Spinal cord (tissue), 10 donors: ENCODE measurements at places on chromosomes 12 and 14. TPM values are rescaled to one million over a fixed set of nuclear protein-coding genes. Genes with fewer than 3 reads are reported as not detected.
A peak's percentile ranks its signal among the peaks of the same experiment; 100 is the strongest.

The OAS2 gene
- total RNA-seq: 9.3 TPM

The HIGD1C gene
- not detected for total RNA-seq

- no peak for DNase-seq
Observed at GRCh38 chr14:74459289-74459946, 33.4 kb upstream of the SYNDIG1L start.

DNA sequence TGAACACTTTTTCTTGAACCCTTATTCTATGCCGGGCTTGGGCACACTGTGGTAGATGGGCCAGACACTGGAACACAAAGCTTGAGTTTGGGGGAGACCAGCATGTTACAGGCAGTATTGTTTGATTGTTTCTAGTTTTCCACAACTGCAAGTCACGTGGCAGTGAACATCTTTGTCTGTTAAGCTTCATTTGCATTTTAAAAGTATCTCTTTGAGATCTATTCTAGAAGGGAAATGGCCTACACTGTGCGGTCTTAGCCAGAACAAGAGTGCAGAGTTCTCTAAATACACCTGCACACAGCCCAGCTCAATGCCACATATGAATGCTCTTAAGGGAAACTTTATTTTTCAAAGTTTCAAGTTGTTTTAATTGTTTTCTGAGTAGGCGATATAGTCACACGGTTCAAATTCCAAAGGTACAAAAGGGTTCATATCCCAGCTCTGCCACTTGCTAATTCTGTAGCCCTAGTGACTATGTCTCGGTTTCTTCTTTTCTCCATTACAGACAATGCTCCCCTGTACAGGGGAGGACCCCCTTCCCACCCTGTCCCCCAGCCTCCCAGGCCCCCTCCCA lies 24.9 kb downstream of the RIN3 start:
- no peak for DNase-seq

- DNase-seq: no peak
Observed at GRCh38 chr12:52119398-52120254, 40.1 kb downstream of the SMIM41 start.

The DTX3 gene
- total RNA-seq: 66.3 TPM

DNA sequence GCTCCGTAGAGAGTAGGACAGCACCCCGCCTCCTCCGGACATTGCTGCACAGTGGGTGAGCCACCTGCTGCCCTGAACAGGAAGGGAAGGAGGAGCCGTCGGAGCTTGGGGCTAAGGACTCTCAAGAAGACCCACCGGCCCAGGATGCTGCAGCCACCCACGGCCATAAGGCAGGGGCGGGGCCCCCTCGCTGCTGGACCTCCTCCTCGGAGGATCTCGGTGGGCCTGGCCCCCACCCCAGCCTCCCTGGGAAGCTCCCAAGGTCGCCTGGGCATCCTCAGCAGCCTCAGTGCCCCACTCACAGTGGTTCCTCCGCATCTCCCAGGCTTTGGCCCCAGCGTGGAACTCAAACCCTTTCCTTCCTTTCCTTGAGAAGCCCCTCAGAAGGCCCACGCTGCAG lies 68.6 kb upstream of the DIO3 start:
- no peak for DNase-seq

GRCh38 chr12:18749386-18749957 lies 11.6 kb downstream of the CAPZA3 start:
- DNase-seq: no peak

DNA sequence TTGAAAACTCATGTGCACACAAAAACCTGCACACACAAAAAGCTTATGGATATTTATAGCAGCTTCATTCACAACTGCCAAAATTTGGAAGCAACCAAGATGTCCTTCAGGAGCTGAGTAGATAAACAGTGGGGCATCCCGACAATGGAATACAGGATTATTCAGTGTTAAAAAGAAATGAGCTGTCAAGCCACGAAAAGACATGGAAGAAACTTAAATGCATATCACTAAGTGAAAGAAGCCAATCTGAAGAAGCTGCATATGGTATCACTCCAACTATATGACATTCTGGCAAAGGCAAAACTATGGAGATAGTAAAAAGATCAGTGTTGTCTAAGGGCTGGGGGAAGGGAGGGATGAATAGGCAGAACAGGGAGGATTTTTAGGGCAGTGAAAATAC lies 5.2 kb upstream of the TPCN1 start:
- no peak for DNase-seq

The PRH2 gene
- total RNA-seq: 0.88 TPM

- no peak for DNase-seq
Observed at GRCh38 chr12:72197790-72198189, 74.4 kb upstream of the TRHDE start.

DNA sequence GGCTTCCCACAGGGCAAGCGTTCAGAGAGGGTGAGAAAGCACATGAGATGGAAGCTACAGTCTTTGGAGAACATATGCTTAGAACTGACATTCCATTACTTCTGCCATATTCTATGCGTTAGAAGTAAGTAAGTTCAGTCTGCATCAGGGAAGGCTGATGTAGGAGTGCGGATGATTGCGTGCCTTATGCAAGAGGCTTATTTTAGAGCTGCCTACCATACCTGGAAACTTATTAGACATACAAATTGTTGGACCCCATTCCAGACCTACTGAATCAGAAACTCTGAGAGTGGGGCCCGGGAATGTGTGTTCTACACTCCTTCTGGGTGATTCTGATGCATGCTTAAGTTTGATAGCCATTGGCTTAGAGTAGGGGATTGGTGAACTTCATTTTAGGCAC lies 174.9 kb downstream of the KTN1 start:
- no peak for DNase-seq

The CDH24 gene
- total RNA-seq: 9.6 TPM

GRCh38 chr14:99478128-99478527 lies 2.5 kb downstream of the SETD3 start:
- no peak for DNase-seq

- DNase-seq: no peak
Observed at GRCh38 chr14:20976291-20976690, 13.5 kb upstream of the METTL17 start.

The LRIG3 gene
- 59.8 TPM for total RNA-seq

GRCh38 chr14:20630340-20631022 lies 11.0 kb downstream of the OR6S1 start:
- DNase-seq: peak; percentile 54

- peak; percentile 95 for DNase-seq
Observed at GRCh38 chr14:32201193-32201815, 541 bp upstream of the RNU6-7 start.

The PTPN21 gene
- total RNA-seq: 11.8 TPM

The OTX2 gene
- not detected for total RNA-seq

The AMDHD1 gene
- 0.69 TPM for total RNA-seq

DNA sequence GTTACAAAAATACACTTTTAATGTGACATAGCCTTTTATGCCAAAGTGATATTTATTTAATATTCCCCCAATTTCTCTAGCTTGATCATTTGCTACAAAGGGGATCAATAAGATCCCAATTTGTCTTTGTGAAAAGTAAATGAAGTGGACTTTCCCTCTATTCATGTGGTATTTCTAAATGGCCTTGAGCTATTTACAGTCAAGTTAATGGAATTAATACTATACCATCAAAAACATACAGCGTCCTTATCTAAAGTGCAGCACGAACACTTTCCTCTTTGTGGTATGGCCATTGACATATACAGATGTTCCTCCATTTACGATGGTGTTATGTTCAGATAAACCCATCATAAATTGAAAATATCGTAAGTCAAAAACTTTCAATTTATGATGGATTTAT lies 23.2 kb downstream of the CFL2 start:
- DNase-seq: no peak

The OR6C74 gene
- not detected for total RNA-seq

DNA sequence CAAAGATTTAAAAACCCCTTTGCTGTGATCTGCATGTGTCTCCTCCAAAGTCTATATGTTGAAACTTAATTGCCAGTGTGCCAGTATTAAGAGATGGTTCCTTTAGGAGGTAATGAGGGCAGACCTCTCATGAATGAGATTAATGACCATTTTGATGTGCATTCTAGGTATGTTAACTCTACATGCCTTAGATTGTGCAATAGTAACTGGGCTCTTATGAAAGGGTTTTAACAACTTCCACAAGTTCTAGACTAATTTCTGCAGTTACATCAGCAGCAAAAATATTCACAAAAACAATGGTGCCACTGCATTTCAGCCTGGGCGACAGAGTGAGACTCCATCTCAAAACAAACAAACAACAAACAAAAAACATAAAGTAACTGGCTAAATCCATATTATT lies 3.8 kb upstream of the TAS2R10 start:
- DNase-seq: no peak

GRCh38 chr12:48901278-48901677 lies 24.0 kb downstream of the FKBP11 start:
- no peak for DNase-seq

DNA sequence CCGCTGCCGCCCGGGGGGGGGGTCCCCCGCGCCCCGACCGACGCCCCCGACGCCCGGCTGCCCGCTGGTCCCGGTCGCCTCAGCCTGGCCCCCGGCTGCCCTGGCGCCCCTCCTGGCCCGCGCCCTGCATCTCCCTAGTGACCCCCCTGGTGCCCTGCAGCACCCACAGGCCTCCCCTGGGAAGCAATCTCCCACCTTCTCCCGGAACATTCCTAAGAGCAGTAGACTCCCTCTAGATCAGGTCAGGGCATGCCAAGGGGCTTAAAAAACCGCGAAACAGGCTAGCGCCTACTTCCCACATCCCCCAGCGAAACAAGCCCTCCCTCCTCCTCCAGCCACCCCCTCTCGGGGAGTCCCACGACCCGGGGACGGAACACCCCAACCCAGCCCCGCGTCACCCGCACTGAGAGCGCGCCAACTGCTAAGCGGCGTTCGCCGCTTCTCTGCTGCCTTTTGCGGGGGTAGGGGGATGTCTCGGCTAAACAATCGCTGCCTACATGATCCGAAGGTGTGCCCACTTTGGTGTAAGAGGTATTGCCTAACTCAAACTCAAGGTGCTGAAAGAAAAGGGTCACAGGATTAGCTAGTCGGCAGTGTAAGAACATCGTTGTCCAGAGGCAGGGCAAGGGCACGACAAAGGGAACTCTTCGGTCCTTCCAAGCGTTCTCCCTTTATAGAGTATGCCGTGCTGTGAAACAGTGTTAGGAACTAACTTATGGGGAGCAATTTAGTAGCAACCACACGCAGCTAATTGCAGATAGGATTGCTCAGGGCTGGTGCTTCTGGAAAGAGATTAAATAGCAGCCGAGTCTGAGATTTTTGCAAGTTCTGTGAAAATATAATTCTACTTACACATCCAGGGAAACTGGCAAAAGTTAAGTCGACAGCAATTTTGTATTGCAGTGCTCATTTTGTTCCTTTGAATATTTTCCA lies 619 bp upstream of the NTN4 start:
- DNase-seq: peak; percentile 57

The TEX52 gene
- not detected for total RNA-seq

GRCh38 chr12:89389755-89390661 lies 37.7 kb upstream of the DUSP6 start:
- no peak for DNase-seq

The A2M gene
- 263 TPM for total RNA-seq

GRCh38 chr14:69299286-69300035 lies 39.5 kb downstream of the GALNT16 start:
- no peak for DNase-seq

- DNase-seq: no peak
Observed at GRCh38 chr12:43493261-43493797, 58.7 kb downstream of the ADAMTS20 start.

The TAS2R19 gene
- 15.9 TPM for total RNA-seq

GRCh38 chr12:10159280-10159679 lies 12.7 kb downstream of the OLR1 start:
- no peak for DNase-seq

The KCNC2 gene
- 23.2 TPM for total RNA-seq

- DNase-seq: no peak
Observed at GRCh38 chr12:124898200-124898922, 16.1 kb downstream of the UBC start.

The PLEKHD1 gene
- total RNA-seq: 0.66 TPM

DNA sequence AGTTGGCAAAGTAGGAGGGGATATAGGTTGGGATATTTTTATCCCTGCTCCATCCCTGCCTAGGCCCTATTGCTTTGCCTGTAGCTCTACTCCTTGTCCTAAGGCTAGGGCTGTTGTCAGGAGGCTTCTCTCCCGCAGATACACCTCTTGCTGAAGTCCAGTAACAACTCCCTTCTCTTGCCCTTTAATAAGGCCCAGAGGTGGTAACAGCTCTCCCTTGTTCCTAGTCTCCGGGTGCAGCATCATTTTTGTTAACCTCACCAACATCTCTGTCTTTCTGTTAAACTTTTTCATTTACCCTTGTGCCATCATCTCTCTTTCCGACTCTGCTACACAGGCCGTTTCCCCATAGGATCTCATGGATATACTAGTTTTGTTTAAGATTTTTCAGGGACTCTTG lies 6.3 kb downstream of the ASCL1 start:
- DNase-seq: no peak
